CD4-positive, alpha-beta memory T cell (primary cell): ENCODE measurements at places on chromosomes 11 and 22. TPM values are rescaled to one million over a fixed set of nuclear protein-coding genes. Genes with fewer than 3 reads are reported as not detected.

Gene LGALS1
- 64.8 TPM for total RNA-seq

Gene EIF3M
- 223 TPM for total RNA-seq

Gene CCDC73
- total RNA-seq = not detected

Gene GVQW3
- 8.7 TPM for total RNA-seq

Gene OR5M3
- not detected for total RNA-seq

Gene LIF
- total RNA-seq = 0.58 TPM

Gene ANO3
- total RNA-seq = not detected
